ENCODE measurements at places on chromosomes 16 and 17.
A peak's percentile ranks its signal among the peaks of the same experiment; 100 is the strongest.

GRCh38 chr16:9351440-9351839, 260.0 kb downstream of the HAPSTR1 start:
- no peak for DNase-seq

GRCh38 chr17:32835291-32835761, 41.6 kb downstream of the MYO1D start:
- no peak for DNase-seq

DNA sequence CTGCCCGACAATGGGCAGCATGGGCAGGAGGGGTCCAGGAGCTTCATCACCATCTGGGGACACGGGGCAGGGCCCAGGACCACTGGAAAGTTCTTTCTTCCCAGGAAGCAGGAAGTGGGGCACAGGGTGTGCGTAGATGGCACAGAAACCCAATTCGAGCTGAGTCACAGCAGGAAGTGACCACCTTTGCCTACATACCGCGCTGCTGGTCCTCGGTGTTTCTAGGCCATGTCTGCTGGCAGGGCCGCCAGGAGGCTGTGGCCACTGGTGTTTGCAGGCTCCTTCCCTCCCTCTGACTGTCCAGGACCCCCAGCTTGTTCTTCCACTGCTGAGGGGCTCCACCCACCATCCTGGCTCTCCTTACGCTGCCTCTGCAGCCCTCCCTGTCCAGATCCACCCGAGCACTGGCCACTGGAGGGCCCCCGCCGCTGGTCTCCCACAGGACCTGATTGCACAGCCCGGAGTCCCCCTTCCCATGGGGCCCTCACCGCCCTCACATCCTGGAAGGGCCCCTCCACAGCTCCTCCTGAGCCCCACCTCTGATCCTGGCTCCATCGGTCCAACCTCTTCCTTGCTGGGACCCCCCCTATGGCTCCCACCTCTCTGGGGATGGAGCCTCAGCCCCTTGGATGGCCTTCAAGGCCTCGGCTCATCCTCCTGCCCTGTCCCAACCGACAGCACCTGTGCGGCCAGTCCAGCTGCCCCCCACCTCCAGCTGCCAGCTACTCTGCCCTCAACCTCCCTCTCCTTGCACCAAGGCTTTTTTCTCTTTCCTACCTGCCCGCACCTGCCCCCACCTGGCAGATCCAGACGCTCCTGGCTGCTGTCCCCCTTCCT, 14.5 kb upstream of the RASD1 start:
- no peak for DNase-seq

- DNase-seq: peak; percentile 68
Observed at GRCh38 chr17:881778-882177, 97.8 kb downstream of the NXN start.

- no peak for DNase-seq
Observed at GRCh38 chr17:63523253-63523855, at the start of gene KCNH6. Gene KCNH6, plus strand, starts transcription at chr17:63523358. Its CDS starts 56 bp downstream, at chr17:63523414.

All from NCI-H1417 (cell line).